ENCODE measurements at places on chromosomes 7 and 10.
A peak's percentile ranks its signal among the peaks of the same experiment; 100 is the strongest.

DNA sequence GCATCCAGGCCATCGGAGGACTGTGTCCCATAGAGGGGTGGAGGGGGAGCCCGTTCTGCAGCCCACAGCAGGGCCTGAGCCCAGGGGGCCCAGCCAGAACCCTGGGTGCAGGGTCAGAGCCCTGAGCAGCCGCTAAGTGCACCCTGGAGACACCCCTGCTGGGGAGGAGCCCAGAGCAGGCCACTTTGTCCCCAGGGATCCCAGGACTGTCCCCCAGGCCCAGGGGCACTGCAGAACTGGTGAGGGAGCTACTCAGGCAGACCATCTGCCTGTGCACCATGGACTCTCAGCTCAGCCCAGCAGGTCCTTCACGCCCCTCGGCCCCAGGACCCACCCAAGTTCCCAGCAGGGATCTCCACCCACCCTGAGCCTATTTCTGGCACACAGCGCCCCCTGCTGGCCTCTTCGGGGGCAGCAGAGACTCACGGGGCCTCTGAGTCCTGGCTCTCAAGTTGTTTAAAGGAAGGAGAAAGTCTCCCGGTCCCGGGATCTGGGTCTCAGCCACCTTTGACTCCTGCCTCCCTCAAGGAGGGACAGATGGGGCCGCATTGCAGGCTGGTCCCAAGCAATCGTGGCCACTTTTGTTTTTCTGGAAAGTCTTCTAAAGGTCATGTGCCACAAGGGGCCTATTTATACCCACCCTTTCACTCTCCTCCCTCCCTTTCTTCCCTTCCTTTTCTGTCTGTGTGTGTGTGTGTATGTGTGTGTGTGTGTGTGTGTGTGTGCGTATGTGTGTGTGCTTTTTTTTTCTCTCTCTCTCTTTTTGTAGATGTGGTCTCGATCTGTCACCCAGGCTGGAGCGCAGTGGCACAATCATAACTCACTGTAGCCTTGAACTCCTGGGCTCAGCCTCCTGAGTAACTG, 90.3 kb downstream of the MYL10 start:
- DNase-seq, result peak; percentile 70

DNA sequence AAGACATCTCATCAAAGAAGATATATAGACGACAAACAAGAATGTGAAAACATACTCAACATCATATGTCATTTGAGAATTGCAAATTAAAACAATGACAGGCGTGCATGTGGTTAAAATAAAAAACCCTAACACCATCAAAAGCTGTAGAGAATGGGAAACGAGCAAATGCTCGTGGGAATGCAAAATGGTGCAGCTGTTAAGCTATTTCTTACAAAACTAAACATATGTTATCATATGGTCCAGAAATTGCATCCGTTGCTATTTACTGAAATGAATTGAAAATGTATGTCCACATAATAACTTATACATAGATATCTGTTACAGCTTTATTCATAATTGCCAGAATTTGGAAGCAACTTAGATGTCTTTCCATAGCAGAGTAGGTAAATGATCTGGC, 574.4 kb downstream of the TNS3 start:
- no peak for DNase-seq

GRCh38 chr10:73205890-73206289, 38.0 kb downstream of the FAM149B1 start:
- DNase-seq, result no peak

DNA sequence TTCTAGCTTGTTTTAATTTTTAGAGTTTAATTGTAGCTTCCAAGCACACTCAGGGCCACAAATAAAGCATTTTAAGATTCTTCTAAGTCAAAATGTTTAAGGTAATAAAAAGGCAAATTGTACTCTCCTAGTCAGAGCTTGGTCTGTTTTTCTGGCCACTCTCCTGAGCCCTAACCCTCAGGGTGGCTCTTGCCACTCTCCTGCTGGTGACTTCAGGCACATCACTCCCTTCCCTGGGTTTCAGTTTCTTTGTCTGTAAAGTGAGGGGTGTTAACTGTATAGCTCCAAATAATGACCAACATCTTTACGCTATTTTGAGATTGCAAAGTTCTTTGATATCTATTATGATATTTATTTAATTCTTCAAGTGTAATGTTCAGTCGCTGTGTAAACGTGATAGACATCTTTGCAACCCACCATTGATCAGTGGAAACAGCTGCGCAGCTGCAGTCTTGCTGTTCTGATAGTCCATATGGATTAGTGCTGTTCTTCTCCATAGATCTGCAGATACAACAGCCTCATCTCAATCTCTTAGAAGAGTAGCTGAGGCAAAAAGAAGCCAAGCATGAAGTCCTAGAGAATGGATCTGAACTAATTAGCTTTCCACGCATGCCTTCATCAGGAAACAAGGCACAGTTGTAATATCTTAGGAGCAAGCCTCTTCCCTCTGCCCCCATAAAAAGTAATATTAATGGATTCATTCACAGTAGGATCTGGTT, 189.9 kb downstream of the PLPP4 start:
- no peak for DNase-seq

DNA sequence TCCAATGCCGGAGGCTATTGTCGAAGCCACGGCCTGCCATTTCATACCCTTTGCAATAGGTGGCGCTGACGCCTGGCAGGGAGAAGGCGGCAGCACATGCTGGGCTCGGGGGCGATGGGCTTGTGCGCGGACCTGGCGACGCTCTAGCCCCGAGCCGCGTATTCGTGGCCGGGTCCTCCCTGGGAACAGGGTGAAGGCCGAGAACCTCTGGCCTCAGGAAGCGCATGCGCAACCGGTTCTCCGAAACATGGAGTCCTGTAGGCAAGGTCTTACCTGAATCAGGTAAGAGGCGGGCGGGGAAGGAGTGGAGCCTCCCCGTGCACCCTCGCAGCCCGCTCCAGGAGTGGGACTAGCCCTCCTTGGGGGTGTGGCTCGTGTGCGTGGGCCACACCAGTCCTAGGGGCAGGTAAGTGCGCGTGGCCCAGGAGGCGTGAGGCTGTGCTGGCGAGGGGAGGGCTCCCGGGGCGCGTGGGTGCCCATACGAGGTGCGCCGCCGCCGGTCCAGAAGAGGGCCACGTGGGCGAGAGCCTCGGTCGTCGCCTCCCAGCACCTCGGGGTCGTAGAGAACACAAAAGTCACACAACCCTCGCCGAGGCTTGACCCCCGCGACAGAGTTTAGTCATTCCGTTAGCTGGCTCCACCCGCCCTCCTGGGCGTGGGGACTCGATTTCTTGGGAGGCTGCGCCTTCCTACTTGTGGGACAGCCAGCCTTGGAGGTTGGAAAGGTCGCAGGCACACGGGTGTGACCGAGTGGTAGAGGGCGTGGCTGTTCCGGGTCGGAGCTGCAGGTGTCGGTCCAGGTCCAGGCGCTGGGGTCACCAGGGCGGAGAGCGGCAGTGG, 5.6 kb upstream of the MEST start:
- peak; percentile 75 for DNase-seq

- no peak for DNase-seq
Observed at GRCh38 chr10:103638948-103639347, 145.4 kb downstream of the NEURL1 start.

DNA sequence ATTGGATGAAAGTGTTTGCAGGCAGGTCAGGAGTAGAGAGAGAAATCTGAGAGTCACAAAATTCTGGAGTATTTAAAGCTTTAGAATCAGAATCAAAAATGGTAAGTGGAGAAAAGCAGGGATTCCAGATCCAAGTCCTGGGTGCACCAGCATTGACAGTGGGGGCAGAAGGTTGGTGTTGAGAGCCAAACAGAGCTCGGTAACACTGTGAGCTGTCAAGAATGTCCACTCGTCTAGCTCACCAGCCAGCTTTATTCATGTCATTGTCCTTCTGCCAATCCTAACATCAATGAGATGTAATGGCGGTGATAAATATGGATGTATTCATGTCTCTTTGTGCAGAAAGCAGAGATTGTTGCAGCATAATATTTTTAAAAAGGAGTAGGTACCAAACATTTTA, 128.8 kb downstream of the KLF6 start:
- DNase-seq, result no peak

DNA sequence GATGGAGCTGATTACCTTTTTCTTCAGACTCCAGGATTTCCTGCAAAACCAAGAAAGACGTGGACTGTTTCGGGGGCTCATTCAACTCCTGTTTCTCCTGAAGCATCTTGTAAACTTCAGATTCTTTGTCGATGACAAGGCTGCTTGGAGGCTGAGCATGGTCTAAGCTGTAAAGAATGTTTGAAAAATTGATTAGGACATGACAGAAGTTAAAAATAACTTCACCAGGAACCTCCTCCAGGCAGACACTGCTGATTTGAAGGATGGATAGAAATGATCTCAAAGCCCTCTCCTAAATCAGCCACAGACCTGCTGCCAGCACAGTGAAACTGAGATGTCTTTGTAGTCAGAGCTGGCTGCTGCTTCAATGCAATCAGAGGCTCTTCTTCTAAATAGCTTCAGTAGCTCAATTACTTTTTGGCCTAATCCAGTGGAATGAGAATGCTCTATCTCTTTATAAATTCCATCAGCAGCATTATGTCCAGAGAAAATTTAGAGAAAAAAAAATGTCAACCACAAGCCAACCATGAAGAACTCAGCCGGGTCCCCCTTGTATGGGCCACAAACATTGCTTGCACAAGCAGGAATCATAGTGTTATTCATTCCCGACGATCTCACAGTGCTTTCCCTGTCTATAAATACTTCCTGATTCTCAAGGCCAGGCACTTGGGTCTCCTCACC, 43.5 kb downstream of the PDLIM1 start:
- DNase-seq, result peak; percentile 77

- DNase-seq, result no peak
Observed at GRCh38 chr10:43771675-43772074, 123.0 kb upstream of the ZNF32 start.

GRCh38 chr10:114767986-114768821, 53.4 kb upstream of the FHIP2A start:
- peak; percentile 26 for DNase-seq

- DNase-seq, result peak; percentile 49
Observed at GRCh38 chr7:149773446-149774236, at the start of gene ZNF467. Gene ZNF467, minus strand, starts transcription at chr7:149773588. Its CDS starts 2,556 bp downstream, at chr7:149771032.

- no peak for DNase-seq
Observed at GRCh38 chr7:79988653-79989052, 146.0 kb upstream of the GNAI1 start.

GRCh38 chr7:155972651-155973390, 160.6 kb upstream of the SHH start:
- DNase-seq, result no peak

DNA sequence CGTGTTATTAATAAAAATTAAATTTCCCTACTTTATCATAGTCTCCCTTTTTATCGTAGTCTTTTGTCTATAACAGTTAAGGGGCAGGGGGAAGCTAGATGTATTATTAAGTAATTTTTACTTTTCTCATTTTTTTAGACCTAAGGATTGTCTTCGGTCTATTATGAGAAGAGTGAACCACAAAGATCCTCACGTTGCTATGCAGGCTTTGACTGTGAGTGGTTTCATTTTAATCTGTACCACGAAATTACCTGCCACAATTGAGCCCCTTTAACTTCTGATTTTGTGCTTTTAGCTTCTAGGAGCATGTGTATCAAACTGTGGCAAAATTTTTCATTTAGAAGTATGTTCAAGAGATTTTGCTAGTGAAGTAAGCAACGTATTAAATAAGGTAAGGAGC, 40.6 kb downstream of the STAM start:
- no peak for DNase-seq

All from ACHN (cell line).